ENCODE measurements at places on chromosomes 4 and X.

DNA sequence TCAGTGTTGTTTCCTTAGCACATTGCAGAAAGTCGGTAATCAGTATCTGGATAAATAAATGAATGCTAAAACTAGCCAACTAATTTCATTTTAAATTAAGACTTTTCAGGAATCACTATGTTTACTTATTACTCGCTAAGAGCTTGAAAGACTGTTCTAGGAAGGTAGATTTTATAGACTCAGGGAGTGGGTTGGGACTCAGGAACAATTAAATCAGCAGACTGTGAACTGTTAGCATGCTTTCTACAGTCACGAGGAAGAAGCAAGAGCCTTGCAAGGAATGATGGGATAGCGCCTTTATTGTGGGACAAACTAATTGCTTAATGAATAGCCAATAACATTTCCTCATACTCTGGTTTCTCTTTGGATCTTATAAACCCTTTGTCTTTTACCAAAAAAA, 183.2 kb upstream of the AADAT start:
- DNase-seq = no peak

- DNase-seq = no peak
These were observed 1.1 kb downstream of the RNF150 start for GRCh38 chr4:141132072-141132708.

DNA sequence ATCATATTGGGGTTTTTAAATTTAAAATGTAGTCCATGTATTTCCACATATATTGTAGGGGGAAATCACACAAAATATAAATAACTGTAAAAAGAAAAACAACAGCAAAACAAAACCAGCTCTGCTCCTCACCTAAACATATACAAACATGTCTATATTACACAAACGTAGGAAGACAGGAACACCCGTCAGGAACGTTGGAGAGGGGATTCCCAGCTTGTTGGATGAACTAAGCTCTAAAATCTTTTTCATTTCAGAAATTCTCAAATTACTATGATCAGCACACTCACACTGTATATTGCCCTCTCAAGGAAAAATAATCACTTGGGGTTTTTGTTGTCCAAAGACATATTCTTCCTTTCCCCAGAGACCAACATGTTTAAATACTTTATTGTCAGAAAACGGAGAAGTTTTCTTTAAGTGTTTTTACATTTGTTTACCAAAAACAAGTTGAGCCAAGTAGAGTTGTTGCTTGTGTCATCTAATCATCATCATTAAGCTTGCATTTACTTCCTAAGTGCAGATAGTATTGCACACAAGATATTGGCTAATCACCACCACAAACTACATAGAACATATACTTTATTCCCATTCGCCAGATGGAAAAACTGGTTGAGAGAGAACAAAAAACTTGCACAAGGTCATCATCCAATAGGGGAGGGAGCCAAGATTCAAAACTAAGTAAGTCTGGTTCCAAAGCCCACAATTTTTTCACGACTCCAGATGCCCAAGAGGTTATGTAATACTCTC, 2.4 kb upstream of the TLR10 start:
- no peak for DNase-seq

DNA sequence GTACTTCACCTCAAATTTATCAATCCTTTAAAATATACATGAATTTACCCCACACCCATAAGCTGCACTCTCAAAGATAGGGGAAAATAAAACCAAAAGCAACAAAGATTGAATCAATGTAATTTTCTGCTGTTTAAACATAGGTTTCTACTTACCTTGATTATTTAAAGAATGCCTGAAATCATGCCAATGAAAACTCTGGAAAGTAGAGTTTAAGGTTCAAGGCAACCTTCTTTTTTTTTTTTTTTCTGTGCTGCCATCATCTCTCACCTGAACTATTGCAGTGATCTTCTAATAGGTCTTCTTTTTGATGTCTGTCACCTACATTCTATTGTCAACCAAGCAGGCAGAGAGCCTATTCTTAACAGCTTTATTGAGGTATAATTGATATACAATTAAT, 682.1 kb downstream of the IL1RAPL1 start:
- no peak for DNase-seq

DNA sequence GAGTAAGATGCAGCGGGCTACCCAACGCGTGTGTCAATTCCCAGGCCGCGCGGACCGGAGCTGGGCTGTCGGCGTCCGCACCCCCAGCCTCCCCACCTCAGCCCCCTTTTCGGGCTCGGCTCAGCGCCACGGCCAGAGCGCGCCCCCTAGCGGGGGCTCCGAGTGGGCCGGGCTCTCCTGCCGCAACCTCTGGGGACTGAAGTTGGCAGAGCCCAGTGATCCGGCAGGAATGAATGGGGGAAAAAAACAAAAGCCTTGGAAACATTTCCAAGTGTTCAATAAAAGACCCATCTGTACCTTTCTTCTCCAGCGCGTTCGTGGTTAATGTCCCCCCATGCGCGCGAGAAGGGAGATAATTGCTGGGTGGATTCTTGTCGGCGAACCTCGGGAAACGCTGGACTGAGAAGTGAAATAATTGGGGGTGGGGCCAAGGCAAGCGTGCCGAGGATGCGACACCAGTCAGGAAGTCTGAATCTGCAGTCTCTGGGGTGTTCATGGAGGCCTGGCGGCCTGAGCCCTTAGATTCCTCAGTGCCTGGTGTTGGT, 5.2 kb upstream of the ARX start:
- no peak for DNase-seq

DNA sequence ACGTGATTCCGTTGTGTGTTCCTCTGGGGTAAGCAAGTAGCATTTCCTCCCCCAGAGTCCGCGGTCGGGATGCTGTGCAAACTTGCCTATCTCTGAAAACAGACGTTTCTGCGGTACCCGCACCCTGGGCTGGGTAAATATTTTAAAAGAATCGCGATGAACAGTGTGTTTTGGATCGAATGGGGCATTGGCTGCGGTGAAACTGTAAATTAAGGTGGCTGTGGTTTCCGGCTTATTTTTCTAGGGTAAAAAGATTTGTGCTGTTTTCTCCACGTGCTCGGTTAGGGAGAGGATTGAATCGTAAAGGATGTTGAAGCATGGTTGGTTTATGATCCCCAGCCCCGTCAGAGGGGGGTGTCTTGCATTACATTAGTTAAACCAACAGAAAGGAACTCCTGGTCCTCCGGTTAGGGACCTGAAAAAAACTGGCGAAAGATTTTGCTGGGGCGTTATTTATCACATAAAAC, 1.2 kb downstream of the HHIP start:
- DNase-seq = no peak

DNA sequence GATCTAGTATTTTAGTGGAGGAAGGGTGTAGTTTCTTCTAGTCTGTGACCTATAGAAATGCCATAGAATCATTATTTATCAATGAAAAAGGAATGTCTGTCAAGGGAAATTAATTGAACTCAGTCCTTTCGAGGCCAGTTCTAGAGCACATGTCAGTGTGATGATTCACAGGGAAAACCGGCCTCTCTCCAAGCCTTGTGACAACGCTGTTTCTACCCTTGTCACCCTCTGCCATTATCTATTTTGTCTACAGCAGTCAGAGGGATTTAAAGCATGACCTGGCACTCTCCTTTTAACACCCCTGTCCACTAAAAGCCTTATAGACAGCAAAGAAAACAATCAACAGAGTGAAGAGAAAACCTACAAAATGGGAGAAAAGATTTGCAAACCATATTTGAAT, 119.8 kb downstream of the DRD5 start:
- no peak for DNase-seq

- DNase-seq = no peak
These were observed 19.9 kb upstream of the CYBB start for GRCh38 chrX:37759878-37760418.

- no peak for DNase-seq
These were observed 786.2 kb upstream of the POU3F4 start for GRCh38 chrX:82721891-82722290.

DNA sequence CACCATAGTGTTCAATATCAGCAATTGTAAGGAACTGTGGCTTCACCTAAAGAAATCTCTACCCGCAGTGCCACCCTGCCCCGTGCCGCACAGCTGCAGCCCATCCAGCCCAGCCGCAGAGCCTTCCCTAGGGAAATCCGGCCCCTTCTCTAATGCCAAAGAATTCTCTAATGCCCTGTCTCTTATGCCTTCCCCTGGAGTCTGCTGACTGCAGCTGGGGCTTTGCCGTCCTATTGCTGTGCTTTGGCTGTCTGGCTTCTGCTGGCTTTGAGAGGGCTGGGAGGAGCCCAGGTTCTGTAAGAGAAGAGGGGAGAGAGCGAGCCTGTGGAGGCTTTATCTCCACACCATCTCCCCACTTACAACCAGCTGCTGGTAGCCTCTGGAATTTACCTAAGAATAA, 85.9 kb upstream of the HELT start:
- DNase-seq = no peak

DNA sequence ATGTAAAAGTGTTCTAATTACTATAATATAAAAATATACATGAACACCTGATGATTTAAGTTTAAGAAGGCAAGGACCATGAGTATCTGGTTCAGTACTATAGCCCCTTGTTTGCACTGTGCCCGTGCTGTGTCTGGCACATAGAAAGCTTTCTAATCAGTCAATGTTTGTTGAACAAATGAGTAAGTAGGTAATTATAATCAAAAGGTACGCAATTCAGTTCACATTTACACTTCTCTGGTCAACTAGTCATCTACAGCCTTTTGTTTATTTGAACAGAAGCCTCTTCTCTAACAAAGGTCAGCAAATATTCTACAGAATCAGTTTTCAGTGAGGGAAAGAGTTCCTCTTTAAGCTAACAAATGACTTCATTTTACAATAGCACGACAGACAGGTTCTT, 523.3 kb downstream of the SMARCA1 start:
- no peak for DNase-seq

GRCh38 chr4:99518601-99519295, 7.9 kb downstream of the C4orf17 start:
- no peak for DNase-seq

DNA sequence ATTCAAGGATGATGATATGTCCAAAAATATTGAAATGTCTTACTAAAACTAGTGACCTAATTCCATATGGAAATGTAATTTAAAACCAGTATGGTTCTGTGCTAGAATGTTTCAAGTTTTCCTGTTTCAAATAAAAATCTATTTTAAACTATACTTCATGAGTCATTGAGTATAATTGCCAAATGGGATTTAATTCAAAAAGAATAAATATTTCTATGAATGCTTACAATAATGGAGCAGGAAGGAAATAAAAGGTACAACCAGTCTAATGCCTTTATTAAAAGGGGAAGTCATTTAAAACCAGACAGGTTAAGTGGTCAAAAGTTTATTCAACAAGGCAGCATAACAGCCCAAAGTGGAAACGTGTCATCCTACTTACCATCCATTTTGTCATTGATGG, 2347.1 kb downstream of the PCDH7 start:
- no peak for DNase-seq
